ENCODE measurements at places on chromosomes 16 and 17.

- DNase-seq = no peak
These were observed 6.5 kb downstream of the SPNS2 start for GRCh38 chr17:4505187-4505586.

DNA sequence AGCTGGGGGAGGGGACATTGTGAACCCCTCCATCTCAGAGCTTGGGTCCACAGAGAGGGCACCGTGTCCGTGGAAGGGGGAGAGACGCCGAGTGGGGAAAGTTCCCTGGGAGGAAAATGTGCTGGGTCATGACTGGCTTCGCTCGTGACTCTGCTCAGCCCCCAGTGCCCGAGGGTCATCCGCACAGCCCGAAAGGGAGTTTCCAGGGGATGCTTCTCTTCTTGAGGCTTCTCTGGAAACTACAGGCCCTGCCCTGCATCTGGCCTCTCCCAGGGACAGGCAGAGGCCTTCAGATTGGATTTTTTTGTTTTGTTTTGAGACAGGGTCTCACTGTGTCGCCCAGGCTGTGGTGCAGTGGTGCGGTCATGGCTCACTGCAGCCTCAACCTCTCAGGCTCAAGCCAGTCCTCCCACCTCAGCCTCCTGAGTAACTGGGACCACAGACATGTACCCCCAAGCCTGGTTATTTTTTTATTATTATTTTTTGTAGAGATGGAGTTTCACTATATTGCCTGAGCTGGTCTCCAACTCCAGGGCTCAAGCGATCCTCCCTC is 9.8 kb upstream of the GSE1 start:
- DNase-seq = no peak

- no peak for DNase-seq
These were observed 34.5 kb downstream of the KCNJ16 start for GRCh38 chr17:70109497-70109896.

DNA sequence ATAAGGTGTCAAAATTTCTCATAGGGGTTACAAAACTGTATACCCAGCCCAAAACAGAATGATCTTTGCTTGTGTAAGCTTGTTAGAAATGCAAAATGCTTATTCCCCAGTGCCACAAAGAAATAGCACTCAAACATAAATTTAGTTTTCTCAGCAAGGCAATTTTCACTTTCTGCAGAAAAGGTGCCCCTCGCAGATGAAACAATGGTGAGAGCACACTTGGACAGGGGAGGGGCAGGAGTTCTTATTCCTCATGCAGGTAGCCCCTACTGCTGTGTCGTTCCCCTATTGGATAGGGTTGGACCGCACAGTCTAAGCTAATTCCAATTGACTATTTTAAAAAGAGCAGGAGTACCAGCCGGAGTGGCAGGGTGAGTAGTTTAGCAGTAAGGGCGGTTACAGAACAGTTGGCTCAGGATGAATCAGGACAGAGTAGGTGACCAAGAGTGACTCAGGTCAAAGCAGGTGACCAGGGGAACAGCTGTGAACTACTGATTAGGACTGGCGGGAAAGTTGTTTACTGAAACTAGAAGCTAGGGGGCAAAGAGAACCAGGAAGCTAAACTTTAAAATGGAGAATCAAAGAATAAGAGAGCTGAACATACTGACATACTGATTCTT is 5.5 kb upstream of the LDHD start:
- DNase-seq = no peak

GRCh38 chr17:66309793-66310192 is 7.4 kb downstream of the PRKCA start:
- no peak for DNase-seq

DNA sequence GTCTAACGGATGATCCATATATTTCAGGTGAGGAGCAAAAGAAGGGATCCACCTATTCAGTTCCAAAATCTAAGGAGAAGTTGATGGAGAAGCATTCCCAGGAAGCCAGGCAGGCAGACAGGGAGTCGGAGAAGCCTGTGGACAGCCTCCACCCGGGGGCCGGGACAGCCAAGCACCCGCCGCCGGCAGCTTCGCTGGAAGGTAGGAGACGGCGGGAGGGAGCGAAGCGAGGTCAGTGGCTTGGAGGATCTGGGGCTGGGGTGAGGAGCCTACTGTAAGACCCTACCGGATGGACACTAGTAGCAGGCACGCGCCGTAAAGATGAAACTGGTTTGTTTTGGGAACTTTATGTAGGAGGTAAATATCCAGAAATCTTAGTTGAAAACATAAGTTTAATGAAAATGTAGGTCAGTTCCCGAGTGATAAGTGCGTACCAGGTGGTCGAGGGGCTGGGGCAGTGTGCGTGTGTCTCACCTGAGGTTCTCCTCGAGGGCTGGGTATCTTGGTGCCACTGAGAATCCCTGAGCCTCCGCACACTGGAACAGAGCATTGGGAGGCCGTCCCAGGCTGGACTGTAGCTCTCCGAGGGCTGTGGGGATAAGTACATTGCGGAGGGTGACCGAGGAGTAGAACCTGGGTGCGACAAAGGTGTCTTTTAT is 714 bp downstream of the SPATA33 start:
- DNase-seq = no peak

DNA sequence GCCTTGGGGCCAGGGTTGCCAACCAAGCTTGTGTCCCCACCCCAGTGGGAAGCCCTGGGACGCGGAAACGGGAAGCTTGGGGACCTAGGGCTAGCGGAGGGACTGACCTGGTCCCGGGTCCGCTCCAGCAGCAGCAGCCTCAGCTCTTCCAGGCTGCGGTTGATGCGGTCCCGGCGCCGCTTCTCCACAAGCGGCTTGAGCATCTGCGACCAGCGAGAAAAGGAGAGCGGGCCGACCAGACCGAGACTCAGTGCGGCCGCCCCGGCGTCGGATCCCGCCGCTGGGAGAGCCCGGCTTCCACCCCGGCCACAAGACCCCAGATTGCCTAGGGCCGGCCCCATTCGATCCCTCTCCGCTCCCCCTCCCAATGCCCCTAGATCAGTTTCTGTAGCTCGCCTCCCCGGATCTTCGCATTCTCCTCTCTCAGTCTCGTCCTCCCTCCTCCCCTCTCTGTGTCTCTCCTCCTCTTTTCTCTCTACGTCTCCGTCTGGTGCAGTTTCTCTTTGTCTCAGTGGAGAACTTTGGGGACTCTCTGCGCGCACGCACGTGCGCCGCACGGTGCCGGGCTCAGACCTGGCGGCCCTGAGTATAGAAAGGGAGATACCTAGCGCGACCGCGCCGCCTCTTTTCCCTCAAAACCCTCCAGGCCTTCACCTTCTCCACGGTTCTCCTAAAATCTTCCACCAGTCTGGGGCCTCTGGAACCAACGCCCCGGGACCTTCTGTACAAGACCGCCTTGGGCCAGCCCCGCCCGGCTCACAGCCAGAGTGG is 797 bp downstream of the HES7 start:
- no peak for DNase-seq

All from Panc1 (cell line).